ENCODE measurements at places on chromosomes 11 and 22.
A peak's percentile ranks its signal among the peaks of the same experiment; 100 is the strongest.

DNA sequence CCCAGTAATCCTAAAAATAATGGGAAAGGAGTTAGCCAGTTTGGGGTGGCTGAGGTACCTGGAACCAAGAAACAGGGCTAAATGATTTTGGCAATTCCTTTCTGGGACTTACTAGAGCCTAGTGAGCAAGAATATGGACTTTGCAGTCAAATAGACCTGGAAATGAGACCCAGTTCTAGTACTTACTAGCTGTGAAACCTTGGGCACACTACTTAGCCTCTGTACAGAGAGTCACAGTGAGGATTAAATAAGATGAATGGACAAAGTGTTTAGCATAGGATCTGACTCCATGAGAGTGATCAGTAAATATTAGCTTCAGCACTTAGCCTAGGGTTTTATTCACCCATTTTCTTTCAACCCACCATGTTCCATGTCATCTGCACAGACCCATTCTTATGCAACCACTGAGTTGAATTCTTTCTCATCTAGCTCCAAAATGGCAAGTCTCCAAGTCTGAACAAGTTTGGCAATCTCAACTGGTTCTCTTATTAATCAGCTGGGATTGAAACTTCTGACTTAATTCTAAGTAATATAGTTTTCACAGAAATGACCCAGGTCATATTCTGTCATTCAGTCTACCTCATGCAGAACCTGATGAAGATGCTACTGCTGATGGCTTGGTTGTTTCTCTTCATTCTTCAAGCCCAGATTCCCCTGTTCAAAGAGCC, 15.0 kb upstream of the SORL1 start:
- no peak for DNase-seq

GRCh38 chr11:100632941-100633452, 54.1 kb upstream of the ARHGAP42 start:
- DNase-seq: no peak

GRCh38 chr11:7320306-7320705, 68.6 kb downstream of the SYT9 start:
- DNase-seq: no peak

DNA sequence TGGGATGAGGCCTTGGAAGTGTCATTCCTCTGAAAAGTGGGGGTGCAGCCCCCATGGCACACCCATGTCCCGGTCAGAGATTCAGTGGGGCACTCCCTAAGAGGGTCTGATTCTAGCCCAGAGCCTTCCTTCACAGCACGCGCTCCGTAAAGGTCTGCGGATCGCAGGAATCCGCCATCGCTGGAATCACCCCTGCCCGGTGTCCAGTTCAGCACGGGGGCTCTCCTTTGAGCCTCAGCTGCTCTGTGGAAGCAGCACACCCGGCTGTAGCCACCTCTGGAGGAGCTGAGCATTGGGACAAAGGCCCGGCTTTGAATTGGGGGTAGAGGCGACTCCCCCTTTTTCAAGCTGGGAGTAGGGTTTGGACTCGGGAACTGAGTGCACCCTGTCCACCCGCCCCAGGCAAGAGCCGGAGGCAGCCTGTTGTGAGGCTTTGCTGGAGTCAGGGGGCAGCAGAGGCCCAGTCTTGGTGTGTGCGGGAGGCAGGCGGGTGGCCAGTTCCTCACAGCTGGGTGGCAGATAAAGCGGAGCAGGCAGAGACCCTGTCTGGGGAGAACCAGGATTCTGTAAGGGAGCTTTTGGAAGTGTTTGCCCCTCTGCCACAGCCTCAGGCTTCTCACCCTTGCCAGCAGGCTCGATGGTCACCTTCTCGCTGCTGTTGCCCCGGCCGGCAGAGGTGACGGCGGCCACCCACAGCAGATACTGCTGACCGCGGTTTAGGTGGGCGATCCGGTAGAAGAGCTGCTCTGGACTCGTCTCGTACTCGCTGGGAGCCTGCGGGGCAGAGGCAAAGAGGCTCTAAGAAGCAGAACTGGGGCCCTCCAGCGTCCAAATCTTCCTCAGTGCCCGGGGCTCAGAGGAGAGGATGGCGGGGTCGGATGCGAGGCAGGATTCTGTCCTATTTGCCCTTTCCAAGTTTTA, 115.9 kb downstream of the CEP164 start:
- DNase-seq: no peak

DNA sequence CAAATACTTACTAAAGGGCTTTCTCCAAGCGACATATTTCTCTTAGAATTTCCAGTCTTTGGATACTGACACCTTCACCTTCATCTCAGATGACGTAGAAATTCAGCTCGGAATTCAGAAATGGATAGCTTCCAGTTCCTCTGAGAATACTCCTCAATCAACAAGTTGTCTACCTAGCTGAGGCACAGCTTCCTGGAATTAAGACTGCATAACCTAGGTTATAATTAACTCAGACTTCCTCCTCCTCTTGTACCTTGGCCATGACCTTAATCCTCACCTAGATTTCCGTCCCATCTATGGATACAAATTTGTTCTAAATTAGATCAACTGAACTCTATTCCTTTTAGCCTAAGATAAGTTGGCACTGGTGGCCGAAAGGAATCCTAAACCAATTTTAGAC, 17.4 kb downstream of the ATP5MG start:
- no peak for DNase-seq

DNA sequence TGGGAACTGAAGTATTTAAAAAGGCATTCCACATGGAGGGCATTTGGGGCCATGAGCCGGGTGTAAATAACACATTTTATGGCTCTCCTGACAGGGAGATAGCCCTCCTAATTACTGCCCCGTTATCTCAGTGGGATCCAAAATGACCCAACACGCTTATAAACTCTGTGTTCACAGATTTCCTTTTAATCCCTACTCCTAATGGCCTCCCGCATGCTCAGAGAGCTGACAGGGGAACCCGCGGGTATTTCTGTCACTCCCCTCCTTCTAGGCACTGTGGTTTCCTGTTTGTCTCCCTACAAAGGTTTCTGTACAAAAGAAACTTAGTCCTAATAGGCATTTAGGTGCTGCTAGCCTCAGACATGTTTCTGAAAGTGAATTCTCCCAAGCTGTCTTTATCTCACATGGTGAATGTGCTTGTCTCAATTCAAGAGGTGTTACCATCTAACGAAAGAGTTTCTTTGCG, 202.8 kb upstream of the SEZ6L start:
- no peak for DNase-seq

DNA sequence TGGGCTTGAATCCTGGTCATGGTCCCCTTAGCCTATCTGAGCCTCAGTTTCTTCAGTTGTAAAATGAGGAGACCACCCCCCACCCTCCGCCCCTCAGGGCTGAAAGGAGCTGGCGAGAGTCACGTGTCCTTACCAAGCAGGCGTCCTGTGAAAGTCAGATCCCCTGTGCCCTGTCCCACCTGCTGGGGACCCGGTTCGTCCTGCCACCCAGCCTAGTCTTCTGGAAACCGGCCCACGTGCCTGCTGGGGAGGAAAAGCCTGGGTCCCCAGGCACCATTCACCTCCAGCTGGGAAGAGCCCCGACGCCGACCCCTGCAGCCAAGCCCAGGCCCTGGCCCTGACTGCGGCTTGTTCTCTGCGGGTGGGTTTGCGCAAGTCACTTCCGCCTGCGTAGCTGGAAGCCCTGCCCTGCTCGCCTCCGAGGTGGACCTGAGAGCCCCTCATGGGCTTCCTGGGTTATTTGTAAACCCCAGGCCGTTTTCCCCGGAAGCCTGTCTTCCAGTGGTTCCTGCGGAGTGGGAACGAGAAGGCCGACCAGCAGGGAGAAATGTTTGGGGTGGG, 679 bp upstream of the SSH3 start:
- no peak for DNase-seq

DNA sequence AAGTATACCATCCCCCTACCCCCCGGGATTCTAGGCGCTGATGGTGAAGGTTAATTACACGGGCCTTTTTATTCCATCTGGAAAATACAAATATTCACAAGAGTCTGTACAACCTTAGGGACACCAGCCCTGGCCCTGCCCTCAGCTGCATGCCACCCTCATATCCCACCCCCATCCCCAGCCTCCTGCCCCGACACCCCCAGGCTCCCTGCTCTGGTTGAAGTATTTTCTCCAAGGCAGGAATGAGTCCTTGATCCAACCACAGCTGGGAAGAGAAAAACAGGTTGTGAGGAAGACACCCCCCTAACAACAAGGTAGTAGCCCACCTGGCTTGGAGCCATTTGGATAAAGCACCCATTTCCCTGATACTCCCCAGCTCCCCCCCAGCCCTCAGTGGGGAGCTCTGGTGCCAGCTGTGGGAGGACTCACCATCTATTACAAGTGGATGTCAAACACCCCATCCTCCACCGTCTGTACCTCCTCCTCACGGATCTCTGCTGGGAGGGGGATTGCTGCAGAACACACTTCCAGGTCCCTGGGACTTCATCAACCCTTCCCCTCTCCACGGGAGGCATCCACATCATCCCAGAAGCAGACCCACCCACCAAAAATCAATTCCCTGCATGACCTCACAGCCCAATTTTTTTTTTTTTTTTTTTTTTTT, 4.0 kb upstream of the NRXN2 start:
- DNase-seq: no peak

DNA sequence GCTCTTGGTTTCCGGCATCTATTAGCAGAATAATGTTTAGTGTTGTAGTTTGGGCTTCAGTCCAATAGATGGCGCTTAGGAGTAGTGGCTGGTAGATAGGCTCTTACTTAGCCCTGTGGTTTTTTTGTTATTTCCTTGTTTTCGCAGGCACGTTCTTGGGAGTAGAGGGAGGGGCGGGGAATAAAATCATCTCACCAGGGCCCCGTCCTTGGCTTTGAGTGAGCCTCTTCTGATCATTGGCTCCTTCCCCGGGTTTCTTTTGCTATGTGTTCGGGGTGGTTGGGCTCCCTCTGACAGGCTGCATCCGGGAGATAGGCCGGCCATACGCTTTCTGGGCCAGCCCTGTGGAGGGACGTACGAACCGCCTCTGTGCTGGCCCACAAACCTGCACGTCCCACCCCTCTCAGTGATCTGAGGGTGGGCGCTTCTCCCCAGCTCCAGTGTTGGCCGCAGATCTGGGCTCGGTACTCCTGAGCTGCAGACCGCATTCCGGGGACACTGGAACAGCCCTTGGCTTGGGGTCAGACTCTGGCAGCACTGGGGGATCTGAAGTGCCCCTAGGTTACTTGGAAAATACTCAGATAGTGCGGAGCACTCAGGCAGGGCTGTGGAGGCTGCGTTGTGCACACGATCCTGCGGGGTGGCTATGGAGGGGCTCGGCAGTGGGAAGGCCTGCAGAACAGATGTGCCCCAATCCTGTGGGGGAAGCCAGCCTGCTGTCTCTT, 217.0 kb downstream of the DYNC2H1 start:
- DNase-seq: peak; percentile 68

DNA sequence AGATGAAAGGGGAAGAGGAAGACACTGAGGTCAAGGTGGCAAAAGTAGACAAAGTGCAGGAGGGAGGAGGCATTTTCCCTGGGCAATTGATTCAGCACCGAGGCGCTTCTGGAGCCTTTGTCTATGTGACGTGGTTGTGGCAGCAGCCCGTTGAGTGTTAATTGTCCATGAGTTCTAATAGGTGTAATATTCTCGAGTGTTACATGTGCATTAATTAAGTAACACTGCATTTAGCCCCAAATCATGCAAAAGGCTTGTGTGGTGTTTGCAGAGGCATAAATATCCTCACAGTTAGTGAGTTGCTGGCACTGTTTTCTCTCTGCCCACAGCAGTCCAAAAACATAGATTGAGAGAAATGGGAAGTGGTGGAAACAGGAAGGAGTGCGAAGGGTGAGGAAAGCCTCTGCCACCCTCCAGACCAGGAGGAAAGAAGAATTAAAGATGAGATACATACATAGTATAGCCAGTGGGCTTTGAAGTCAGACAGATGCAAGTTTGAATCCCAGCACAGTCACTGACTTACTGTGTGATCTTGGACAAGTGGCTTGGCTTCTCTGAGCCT, 361.2 kb downstream of the MN1 start:
- no peak for DNase-seq

DNA sequence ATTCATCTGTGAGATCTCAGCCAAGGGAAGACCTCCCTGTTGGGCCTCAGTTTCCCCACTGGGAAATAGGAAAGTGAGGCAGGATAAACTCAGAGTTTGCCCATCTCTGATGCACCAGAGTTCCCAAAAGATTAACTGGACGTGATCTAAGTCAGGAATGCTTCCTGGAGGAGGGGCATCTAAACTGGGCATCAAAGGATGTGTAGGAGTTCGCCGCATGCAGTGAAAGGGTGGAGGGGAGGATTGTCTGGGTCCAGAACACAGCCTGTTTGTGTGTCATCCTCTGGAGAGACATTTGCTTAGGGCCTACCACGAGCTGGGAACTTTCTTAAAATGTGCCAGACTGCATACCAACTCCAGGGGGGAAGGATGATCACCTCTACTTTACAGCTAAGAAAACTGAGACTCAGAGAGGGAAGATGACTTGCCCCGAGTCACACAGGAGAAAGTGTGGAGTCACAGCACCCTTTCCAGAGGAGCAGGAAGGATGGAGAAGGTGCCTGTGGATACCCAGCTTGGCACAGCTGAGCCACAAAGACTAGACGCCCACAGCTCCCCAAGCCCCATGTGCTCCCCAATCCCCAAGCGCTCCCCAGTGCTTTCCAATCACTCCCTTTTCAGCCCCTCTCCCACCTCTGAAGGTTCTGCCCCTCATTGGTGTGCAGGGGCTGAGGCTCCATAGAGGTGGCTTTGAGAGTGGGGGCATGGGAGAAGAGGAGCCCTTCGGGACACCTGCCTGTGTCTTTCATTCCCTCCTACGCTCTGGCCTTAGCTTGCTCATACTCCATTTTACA, 50.1 kb downstream of the MN1 start:
- DNase-seq: no peak

- DNase-seq: peak; percentile 35
These were observed at the start of gene PLXNB2 for GRCh38 chr22:50306753-50307749. PLXNB2 (minus strand) TSS chr22:50307646; CDS start chr22:50290584, 17,062 bp downstream.

- no peak for DNase-seq
These were observed 64.4 kb upstream of the LINC01488 start for GRCh38 chr11:69416762-69417698.

- DNase-seq: no peak
These were observed 15.4 kb downstream of the TNKS1BP1 start for GRCh38 chr11:57309106-57310059.

GRCh38 chr22:17430412-17430811, 61.2 kb downstream of the CECR2 start:
- no peak for DNase-seq

GRCh38 chr11:99571094-99571493, 550.3 kb downstream of the CNTN5 start:
- DNase-seq: no peak

GRCh38 chr22:36144886-36145541, 15.5 kb downstream of the APOL3 start:
- DNase-seq: peak; percentile 53

- peak; percentile 73 for DNase-seq
These were observed 13.6 kb upstream of the CD3E start for GRCh38 chr11:118290923-118291322.

GRCh38 chr11:17514476-17514875, 29.7 kb downstream of the USH1C start:
- no peak for DNase-seq

DNA sequence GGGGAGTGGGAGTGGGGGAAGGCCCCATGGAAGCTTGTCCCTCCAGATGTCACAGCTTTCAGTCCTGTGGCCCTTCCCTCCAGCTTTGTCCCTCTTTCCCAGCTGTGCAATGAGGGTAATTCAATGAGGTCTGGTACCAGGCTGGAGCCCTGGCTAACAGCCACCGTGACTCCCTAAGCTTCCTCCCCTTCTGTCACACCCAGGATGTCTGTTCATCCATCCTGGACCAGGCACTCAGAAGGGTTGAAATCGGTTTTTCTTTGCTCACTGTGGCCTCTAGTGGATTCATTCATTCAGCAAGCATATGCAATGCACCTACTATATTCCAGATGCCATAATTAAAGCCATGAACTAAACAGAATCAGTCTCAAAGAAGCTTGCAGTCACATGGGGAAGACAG, 38.7 kb downstream of the SYT13 start:
- no peak for DNase-seq
